ENCODE measurements at places on chromosomes 7 and 10.

DNA sequence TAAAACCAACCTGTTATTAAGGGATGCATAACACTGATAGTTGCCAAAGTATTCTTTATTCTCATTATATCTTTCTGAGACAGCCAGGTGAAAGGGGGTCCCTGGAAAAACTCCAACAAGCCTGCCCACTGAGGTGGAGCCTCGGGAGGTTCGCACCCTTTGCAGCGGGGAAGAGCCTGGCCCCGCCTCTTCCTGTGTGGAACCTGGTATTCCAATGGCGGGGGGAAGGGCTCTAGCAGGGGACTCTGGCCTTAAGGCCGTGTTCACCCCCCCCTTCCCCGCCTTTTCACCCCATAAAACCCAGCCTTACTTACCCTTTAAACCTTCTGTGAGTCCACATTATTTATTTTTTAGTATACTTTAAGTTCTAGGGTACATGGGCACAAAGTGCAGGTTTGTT lies 62.4 kb upstream of the PDK4 start:
- H3K27ac ChIP-seq, result no peak overlapping the region
- H3K36me3 ChIP-seq, result no peaks in the 10 kb centered on the region
- ATAC-seq, result no peak
- no peaks in the 10 kb centered on the region for H3K27me3 ChIP-seq

DNA sequence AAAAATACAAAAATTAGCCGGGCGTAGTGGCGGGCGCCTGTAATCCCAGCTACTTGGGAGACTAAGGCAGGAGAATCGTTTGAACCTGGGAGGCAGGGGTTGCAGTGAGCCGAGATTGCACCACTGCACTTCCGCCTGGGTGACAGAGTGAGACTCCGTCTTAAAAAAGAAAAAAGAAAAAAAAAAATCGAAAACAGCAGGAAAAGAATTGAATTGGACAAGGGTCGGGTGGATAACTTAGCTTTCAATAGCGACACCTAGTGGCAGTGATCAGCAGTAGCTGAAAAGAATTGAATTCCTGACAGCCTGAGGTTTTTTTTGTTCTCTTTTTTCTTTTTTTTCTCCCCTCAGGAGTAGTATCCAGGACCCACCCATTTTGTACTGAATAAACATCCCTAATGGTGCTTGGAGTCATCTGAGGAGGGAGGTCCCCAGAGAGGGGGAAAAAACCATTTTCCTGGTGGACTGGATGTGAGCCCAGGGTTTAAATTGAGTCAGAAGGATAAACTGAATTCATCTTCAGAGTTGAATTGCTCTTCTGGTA lies 55.1 kb downstream of the CYCS start:
- H3K4me3 ChIP-seq, result no peak overlapping the region
- ATAC-seq, result peak; percentile 60
- H3K27ac ChIP-seq, result no peak overlapping the region

DNA sequence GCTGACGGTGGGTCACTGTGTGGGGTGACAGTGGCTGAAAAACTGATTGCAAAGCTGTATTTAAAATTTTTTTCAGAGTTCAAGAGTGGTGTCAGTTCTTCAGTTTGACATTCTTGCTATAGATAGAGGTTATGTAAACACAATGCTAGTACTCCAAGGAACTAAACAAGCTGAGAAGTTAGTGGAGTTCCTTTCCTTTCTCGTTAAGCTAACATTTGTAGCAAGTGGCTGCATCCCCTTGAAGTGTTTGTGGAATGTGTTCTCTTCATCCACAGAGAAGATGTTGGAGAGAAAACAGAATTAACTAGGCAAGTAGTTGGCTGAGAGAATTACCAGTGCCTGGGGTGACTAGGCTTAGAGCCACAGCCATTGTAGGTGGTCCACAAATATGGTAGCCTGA lies 15.8 kb downstream of the CCNY start:
- H3K36me3 ChIP-seq, result no peaks in the 10 kb centered on the region
- H3K27ac ChIP-seq, result no peak overlapping the region
- no peak for ATAC-seq
- H3K4me1 ChIP-seq, result peaks cover 20% of the 10 kb centered on the region

DNA sequence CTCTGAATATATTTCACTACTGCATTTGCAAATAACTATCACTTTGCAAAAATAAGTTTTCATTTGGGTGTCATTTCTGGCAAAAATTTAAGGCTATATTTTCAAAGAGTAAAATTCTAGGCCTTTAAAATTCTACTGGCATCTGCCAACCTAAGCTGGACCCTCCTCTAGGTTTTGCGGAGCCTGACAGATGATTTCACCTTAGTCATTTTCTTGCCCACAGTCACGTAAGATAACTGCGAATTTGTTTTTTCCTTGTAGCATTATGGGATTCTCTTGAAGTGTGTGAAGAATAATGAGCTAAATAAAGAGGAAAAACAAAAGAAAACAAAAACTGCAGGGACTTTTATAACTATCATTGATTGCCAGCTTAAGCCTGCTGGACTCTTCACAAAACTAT lies 7.8 kb downstream of the MEOX2 start:
- H3K36me3 ChIP-seq, result no peaks in the 10 kb centered on the region
- ATAC-seq, result no peak
- peaks cover 11% of the 10 kb centered on the region for H3K27me3 ChIP-seq
- H3K4me1 ChIP-seq, result no peaks in the 10 kb centered on the region

DNA sequence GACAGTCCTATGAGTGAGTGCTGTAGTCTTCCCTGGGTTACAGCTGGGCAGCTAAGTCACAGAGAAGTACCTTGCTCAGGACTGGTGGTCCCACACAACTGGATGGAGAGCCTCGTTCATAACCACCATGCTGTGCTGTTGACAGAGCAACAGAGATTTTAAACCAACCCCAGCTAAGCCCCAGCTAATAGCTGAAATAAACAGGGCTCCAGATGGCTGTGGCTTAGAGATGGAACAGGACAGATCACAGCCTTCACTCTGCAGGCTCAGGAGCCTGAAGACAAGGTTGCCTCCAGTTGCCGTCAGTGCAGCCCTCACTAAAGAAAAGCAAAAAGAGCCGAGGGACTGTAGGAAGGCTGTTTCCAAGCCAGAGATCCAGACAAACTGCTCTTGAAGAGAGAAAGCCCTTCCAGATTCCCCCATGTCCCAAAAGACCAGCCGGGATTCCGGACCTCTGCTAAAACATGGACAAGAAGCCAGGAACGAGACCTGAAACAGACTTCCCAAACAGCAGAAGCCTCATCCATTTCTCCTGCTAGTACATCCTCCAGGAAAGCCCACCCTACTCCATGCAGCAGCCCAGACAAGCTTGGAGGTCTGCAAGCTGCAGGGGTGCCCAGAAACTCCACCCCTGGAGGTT lies 4.2 kb downstream of the HTRA1 start:
- H3K4me1 ChIP-seq, result peaks cover 57% of the 10 kb centered on the region
- no peak overlapping the region for H3K27ac ChIP-seq
- H3K4me3 ChIP-seq, result no peak overlapping the region
- peaks cover 14% of the 10 kb centered on the region for H3K36me3 ChIP-seq

DNA sequence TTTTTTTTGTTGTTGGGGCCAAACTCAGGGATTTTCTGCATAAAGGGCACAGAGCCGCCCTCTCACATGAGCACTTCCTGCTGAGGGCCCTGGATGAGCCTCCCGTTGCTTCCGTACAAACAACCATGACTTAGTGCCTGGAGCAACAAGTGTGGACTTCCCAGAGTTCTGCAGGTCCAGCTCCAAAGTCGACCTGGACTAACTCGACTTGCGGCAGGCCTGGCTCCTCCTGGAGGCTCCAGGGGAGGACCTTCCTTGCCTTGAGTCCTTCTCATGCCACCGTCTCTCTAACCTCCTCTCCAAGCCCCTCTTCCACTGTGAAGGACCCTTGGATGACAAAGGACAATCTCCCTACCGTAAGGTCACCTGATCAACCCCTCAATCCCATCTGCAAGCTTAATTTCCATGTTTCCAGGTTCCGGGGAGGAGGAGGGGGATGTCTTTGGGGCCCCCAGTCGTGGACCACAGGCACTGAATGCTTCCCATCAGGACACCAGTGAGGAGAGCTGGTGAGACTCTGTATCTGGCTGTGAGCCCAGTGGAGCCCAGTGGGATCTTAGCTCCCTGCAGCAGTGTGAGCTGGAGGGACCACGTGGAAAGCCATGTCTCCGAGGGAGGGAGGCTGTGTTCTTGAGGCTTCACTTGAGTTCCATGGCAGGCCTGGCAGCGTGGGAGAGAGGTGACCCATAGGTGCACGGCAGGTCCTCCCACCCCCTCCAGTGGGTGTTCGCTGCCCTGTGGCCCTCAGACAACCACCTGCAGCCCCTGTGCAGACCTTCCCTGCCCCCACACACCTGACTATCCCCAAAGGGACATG lies 199.5 kb upstream of the PPP2R2D start:
- no peak for ATAC-seq
- no peak overlapping the region for H3K4me3 ChIP-seq
- peaks cover 64% of the 10 kb centered on the region for H3K27me3 ChIP-seq
- H3K4me1 ChIP-seq, result no peaks in the 10 kb centered on the region
- H3K27ac ChIP-seq, result no peak overlapping the region

DNA sequence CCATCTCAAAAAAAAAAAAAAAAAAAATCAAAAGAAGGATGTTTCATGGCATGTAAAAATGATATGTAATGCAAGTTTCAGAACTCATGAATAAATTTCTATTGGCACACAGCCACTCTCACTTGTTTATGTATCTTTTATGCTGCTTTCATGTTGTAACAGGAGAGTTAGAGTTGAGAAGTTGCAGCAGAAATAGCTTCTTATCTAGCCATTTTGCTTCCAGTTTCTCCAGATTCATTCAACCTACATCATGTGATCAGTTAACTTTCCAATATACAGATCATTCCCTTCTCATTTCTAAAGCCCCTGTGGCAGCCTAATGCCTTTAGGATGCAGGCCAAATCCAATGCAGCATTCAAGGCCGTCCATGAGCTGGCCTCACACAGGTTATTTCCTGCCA lies 30.4 kb downstream of the ZNF786 start:
- ATAC-seq, result no peak
- no peaks in the 10 kb centered on the region for H3K27me3 ChIP-seq
- H3K4me1 ChIP-seq, result no peaks in the 10 kb centered on the region
- H3K27ac ChIP-seq, result no peak overlapping the region

DNA sequence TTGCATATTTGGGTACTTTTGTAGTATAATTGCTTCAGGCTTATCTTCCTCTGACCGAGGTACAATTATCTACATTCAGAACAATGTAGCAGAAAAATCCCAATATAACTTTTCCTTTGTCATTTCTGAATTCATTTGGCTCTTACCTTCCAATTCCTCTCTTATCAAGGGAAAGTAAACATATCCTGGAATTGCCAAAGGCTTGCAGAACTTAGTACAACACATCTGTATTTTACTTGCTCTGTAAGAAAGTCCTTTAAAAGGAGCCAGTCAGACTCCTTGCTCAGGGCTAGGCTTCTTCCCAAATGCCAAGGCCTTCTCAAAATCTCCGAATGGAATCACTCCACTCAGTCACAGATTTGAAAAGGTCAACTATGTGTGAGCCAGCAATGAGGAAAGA lies 43.3 kb upstream of the ABCB4 start:
- H3K4me3 ChIP-seq, result no peak overlapping the region
- no peaks in the 10 kb centered on the region for H3K4me1 ChIP-seq
- H3K27ac ChIP-seq, result no peak overlapping the region
- no peaks in the 10 kb centered on the region for H3K36me3 ChIP-seq

DNA sequence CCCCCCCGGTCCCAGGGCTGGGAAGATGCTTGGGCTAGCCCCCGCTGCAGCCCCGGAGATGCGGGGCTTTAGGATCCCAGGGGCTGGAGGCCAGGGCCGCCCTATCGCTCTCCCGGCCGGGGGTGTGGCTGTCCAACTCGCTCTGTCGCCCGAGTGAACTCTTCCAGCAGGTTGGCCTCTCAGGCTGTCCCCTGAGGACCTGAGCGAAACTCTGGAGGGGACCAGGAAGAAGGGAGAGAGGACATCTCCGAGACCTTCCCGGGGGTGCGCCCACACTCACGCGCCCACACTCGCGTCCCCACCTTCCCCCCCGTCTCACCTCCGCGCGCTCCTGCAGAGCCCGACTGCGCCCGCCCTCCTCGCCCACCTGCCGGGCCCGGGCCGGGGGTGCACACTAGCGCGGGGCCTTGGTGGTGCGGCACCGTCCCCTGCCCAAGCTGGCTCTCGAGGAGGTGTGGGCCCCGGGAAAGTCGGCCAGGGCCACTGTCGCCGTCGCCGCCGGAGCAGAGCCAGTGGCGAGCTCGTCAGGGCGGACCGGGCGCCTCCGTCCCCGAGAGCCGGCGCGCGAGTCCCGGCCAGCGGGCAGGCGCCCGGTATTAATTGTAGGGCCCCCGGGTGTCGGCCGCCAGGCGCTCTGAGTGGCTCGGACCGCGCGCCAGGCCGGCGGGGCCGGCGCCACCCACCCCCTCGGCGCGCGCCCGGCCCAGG lies 101.7 kb upstream of the SVIL start:
- ATAC-seq, result peak; percentile 76
- no peaks in the 10 kb centered on the region for H3K36me3 ChIP-seq

GRCh38 chr7:50594136-50594535 lies 28.9 kb upstream of the DDC start:
- H3K4me3 ChIP-seq, result no peak overlapping the region
- no peaks in the 10 kb centered on the region for H3K4me1 ChIP-seq
- H3K36me3 ChIP-seq, result no peaks in the 10 kb centered on the region
- no peaks in the 10 kb centered on the region for H3K27me3 ChIP-seq

DNA sequence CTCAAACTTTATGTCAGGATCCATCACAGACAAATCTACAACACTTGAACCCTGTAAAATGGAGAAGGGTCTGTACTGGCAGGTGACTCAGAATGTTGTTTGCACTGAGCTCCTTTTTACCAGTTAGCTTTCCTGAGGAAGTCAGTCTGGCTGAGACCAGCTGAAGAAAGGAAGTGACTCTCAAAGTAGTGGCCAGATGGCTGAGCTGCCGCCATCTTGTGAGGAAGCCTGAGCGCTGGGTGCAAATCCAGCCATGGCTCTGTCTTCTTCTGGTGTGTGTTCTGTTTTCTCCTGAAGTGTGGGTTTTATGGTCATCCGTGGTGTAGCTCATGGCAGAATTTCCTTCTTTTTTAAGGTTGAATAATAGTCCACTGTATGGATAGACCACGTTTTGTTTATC lies 25.5 kb upstream of the ECHDC3 start:
- no peak overlapping the region for H3K27ac ChIP-seq
- no peaks in the 10 kb centered on the region for H3K4me1 ChIP-seq
- H3K36me3 ChIP-seq, result no peaks in the 10 kb centered on the region
- no peak for ATAC-seq

DNA sequence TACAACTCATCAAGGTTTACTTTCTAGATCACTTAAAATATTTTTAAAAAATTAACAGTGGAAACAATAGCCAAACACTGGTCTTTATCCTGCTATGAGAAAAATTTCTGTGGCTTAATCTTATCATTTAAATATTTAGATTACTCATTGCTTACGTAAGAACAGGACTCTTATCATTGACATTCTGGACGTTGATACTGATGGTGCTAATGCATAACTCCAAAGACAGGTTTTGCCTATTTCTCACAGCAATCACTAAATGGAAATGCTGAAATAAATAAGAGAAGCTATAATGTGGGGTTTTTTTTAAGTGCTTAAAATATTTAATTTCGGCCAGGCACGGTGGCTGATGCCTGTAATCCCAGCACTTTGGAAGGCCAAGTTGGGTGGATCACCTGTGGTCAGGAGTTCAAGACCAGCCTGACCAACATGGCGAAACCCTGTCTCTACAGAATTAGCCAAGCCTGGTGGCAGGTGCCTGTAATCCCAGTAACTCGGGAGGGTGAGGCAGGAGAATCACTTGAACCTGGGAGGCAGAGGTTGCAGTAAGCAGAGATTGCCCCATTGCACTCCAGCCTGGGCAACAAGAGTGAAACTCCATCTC lies 195.0 kb downstream of the HGF start:
- no peak overlapping the region for H3K4me3 ChIP-seq
- H3K36me3 ChIP-seq, result no peaks in the 10 kb centered on the region
- H3K27me3 ChIP-seq, result no peaks in the 10 kb centered on the region
- ATAC-seq, result no peak
- no peaks in the 10 kb centered on the region for H3K4me1 ChIP-seq
